ENCODE measurements at places on chromosomes 12 and 14.

DNA sequence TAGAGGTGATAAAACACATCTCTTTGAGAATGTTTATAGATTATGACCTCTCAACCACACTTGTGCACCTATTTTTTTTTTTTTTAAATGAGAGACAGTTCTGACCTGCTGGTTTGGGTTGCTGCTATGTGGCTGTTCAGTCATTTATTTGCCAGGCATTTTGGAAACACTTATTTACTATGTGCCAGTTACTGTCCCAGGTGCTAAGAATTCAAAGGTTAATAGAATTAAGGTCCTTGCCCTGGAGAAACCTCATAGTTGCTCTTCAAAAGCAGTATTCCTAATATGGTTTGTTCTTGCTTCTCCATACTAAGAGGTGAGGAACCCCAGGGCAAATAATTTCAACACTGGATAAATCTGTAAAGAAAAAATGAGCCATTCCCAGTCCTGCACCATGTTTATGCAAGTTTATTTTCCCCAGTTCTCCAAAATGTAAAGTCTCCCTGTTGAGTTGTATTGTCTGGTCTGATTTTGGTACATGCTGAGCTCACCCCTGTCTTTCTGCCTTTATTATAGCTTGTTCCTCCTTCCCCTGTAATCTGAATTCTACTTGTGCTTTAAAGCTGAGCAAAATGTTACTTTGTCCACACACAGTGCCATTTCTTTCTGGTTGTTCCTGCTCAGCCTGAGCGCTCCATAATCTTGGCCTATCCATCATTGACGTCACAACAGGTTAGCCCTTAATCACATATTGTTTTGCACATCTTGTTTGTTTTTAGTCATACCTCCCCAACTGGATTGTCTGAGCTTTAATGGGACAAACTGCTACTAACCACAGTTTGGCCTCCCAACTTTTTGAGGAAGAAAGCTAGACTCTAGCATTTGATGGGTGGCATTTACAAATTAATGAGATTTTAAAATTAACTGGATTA is 56.7 kb downstream of the SRGAP1 start:
- DNase-seq, result no peak

GRCh38 chr12:122884860-122885259 is 11.1 kb downstream of the VPS37B start:
- no peak for DNase-seq

- no peak for DNase-seq
These were observed 60.7 kb upstream of the MAP1LC3B2 start for GRCh38 chr12:116498471-116498870.

DNA sequence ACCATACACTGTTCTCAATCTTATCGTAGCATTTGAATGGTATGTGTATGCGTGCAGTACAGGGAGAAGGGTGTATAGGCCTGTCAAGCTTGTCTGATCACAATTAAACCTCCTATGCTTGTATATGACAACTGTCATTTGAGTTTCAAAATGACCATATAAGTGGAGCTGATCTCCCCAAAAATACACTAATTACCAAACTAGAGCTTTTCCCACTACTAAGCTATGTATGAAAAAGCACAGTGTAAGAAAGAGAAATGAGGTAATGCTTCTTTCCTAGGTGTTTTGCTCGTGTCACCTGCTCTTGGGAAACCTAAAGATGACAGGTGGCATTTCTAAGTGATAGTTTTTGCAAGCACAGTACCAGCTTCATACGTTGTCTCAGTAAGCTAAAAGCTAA is 1.1 kb upstream of the STK38L start:
- DNase-seq, result no peak

DNA sequence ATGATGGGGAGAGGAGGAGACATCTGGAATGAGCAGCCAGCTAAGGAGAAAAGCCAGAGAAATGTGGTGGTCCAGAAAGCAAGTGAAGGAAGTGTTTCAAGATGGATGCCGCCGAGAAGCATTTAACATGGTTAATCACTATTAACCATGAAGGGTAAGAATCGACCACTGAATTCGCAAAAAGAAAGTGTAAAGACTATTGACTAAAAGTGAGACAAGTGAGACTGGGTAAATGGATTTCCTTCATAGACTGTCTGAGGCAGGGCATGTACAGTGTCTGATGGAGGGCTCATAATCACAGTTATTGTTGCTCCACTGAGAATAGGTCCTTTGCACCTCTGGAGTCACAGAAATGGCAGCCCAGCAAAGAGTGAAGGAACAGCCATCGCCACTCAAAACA is 25.3 kb upstream of the CLMN start:
- no peak for DNase-seq

GRCh38 chr14:22786685-22787084 is 20.2 kb downstream of the OXA1L start:
- no peak for DNase-seq

DNA sequence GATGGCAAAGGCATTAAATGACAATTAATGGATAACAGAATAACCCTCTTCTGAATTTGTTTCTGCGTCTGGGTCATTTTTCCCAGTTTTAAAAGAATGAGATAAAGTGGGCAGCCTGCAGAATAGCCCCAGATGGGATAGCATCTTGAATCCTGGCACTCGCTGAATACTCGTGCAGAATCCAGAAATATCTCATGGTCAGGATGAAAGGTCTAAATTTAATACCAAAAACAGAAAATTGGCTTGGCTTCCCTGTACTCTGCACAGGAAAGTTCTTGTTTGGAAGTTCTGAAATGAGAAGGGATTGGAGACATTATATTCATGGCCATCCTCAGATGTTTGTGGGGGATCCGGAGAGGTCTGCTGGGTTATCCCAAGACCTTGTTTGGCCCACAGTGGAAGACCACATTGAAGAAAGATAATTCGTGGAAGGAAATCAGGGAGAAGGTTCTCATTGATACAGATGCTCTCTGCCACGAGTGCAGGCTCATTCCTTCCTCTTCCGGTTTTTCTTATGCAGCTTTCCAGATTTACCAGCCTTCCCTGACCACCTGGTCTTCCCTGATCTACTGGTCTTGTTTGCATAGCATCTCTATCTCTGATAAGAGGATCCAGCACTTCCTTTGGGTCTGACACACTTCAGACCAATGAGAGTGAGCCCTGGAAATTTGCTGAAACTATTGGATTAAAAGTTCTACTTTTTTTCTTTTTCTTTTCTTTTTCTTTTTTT is 6.0 kb upstream of the IFT81 start:
- no peak for DNase-seq

DNA sequence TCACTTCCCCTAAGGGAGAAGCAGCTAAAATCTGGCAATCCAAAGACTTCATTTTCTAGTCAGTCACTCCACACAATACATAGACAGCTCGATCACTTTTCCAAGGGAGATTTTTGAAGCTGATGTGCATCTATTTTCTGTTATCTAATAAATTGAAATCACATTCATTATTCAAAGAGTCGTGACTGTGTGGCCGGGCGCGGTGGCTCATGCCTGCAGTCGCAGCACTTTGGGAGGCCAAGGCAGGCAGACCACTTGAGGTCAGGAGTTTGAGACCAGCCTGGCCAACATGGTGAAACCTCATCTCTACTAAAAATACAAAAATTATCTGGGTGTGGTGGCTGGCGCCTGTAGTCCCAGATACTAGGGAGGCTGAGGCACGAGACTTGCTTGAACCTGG is 27.1 kb upstream of the PTGR2 start:
- DNase-seq, result no peak

DNA sequence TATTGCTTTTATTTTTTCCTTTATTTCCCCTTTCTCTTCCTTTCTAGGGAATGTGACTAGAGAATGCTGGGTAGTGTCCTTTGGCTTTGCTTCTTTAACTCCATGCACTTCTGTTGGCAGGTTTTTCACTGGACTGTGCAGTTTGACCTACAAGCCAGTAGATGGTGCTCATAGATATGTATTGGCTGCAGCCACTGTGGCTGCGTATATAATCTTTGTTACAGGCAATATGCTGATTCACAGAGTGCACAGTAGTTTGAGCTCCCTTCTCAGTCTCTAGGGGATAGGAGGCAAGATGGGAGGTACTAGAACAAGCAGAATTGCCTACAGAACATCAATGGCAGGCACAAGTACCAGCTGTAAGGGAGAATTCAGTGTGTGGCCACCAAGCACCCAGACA is 503.5 kb downstream of the LRFN5 start:
- DNase-seq, result no peak
